CD4-positive, alpha-beta T cell treated with Interleukin-15 for 4 hours (primary cell): ENCODE measurements at places on chromosomes 12 and 14.

- no peak for DNase-seq
These were observed 287.6 kb upstream of the E2F7 start for GRCh38 chr12:77352946-77353345.

DNA sequence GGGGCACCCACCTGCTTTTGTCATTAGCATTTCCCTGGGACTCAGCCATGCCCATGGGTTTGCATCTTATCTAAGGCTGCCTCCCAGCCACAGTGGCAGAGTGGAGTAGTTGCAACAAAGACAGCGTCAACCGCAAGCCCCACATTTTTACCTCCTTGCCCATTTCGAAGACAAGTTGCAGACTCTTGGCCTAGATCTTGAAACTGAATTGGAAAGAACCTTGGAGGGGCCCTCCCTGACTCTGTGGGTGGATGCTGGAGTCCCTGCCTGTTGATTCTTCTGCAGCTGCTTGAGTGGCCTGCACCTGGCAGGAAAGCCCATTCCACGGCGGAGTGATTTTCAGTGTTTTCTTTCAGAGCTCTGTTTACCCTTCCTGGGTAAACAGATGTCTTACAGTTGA lies 309.0 kb downstream of the VRK1 start:
- DNase-seq = no peak

GRCh38 chr12:103748002-103748401 lies 93.0 kb downstream of the NT5DC3 start:
- no peak for DNase-seq

GRCh38 chr14:69582212-69582611 lies 7.5 kb upstream of the CCDC177 start:
- DNase-seq = no peak

- no peak for DNase-seq
These were observed 8.4 kb downstream of the GPRC5A start for GRCh38 chr12:12899530-12900380.

DNA sequence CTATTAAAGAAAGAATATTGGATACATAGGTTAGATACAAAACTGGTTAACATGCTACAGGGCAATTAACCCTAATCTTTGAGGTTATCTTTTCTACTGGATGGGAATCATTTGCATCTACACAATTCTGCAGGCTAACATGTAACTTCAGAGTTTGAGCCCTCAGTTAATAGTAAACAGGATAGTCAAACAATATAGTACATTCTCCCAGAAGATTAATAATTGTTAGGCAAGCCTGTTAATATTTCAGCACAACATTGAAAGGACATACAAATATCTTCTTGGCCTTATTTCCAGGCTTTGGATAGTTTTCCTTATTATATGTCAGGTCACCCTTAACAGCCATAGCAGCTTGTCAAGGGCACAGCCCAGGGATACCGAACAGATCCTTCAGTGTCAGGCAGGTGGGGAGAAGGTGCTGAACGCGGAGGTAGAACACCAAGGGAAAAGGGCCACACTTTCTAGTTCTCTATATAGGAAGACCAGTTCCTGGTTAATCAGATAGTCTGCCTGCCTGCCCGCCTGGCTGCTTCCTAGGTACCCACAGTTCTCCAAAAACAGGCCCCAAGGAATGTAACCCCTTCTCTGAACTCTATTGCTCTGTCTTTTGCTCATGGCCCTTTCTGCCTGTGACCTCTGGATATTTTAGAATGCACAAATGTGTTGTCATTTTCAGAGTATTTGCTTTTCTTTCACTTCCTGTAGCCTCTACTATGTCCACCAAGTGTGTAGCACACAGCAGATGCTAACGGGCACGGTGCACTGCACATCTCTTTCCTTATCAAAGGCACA lies 256.0 kb downstream of the PCNX1 start:
- no peak for DNase-seq

GRCh38 chr14:104735830-104736642 lies 12.0 kb downstream of the ADSS1 start:
- no peak for DNase-seq

GRCh38 chr14:71372411-71372838 lies 465.2 kb downstream of the PCNX1 start:
- no peak for DNase-seq

- DNase-seq = no peak
These were observed 85.3 kb upstream of the PAWR start for GRCh38 chr12:79776111-79776510.

DNA sequence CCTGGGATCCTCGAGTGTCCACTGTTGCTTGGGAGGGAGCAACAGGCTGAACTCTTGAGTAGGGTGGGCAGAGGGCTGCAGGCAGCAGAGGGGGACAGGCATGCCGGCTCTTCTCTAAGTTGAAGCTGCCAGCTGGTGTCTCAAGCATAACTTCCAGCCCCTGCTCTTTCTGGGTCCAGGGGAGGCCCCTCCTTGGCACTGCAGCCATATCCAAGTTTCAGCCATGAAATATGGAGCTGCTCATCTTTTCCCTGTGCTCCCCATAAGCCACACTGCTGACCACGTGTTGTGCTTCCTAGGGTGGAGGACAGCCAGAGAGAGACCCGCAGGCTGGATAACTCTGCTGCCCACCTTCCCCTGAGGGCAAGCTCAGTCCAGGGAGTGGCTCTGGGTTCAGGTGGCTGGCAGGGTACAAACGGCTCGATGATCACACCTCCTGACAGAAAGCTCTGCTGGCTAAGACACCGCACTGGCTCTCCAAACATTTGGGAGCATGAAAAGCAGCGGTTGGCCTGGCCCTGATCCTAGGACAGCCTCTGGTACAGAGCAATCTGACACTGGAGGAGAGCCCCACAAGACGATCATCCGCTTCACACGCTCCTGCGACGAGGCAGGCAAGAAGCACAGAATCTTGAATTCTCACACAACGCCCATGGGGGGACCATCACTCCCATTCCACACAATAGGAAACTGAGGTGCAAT lies 79.6 kb downstream of the PITPNM2 start:
- DNase-seq = no peak

- DNase-seq = no peak
These were observed 109.0 kb downstream of the APAF1 start for GRCh38 chr12:98754095-98754494.
